ENCODE measurements at places on chromosomes 1 and 21.

- DNase-seq: no peak
These were observed 24.8 kb downstream of the ST6GALNAC5 start for GRCh38 chr1:76891931-76892622.

DNA sequence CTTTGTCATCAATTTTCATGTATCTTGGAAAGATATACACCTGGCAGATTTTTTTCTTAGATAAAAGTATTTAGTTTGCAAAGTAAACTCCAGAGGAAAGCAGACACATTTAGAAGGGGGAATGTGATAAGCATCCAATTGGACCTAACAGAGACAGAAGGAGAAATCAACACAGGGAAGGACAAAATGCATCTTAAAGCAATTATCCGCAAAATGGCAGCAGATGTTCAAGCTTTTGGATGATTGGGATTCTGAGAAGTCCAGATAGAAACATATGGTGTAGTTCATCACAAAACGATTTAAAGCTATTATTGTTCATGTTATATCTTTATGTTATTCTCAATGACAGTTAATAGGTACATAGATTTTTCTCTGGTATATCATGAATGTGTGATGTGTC lies 1153.1 kb upstream of the B3GALT2 start:
- DNase-seq: no peak

- DNase-seq: no peak
These were observed 146.7 kb upstream of the COL6A1 start for GRCh38 chr21:45834821-45835293.

DNA sequence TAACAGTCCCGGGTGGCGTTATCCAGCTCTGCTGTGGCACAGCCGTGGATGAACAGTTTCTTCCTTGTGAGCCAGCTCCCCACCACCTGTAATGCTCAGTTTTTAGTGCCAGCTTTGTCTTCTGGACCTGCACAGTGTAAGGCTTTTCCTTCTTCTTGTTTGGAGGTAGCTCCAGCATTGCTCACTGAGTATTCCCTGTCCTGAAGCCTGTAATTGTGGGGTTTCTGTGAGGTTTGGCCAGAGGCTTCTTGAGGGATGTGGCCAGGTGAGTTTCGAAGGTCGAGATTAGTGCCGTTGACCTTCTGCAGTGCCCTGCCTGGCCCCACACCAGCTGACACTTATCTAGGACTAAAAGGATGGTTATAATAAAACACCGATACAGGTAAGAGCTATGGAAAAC lies 75.0 kb downstream of the PBX1 start:
- DNase-seq: no peak
